GM12864 (cell line): ENCODE measurements at places on chromosomes 7 and 10.
A peak's percentile ranks its signal among the peaks of the same experiment; 100 is the strongest.

DNA sequence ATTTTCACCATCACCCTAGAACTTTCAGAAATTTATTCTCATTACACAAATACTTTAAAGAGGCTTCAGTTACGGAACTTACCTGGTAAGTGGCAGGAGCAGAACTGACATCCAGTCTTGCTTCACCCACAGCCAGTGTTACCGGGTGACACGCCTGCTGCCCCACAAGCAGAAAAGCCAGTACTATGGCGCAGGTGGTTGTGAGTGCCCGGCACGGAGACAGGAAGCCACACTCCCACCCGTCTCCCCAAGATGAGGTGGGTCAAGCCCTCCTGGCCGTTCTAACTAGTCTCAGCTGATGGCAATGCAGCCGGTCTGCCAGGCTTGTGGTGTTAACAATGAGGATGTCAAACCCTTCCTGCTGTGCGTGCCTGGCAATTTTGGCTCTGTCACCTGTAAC lies 86.9 kb downstream of the PROSER2 start:
- DNase-seq, result no peak

GRCh38 chr7:134293002-134293740 lies 23.6 kb downstream of the SLC35B4 start:
- DNase-seq, result peak; percentile 94

- no peak for DNase-seq
These were observed 88.2 kb downstream of the RGS10 start for GRCh38 chr10:119454316-119454715.

DNA sequence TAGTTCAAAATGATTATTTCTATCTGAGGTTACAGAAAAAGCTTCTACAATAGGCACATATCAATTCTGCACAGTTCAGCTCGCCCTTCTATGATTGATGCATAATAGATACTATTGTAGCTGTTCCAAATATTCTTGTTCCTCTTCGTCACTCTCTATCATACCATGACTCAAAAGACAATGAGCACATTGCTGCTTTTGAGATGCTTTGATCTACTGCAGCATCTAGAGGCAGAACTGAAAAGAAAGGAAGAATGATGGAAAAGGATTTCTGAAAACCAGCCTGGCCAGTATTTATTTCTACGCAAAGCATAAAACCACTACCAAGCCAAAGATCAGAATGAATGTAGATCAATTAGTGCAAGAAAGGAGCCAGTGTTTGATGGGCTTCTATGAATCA lies 59.3 kb upstream of the PLXDC2 start:
- no peak for DNase-seq

GRCh38 chr7:151575410-151575809 lies 55.7 kb upstream of the RHEB start:
- DNase-seq, result no peak

- no peak for DNase-seq
These were observed 232.6 kb upstream of the HABP2 start for GRCh38 chr10:113320211-113320610.

- no peak for DNase-seq
These were observed 3.2 kb upstream of the CLDN4 start for GRCh38 chr7:73827567-73828106.

DNA sequence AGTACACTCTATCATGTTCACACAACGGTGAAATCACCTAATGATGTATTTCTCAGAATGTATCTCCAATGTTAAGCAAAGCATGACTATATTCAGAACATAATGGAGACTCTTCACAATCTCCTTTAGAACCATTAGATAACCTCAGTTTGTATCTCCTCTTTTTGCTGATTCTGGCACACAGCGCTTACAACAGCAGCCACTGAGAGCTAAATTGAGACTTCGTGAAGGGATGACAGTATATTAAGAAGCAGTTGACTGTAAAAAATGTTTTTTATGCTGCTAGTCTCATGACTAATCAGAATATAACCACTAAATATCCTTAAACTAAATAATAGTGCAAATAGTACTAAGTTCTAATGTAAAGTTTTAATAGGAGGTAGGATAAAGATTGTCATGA lies 46.9 kb downstream of the KMT2E start:
- no peak for DNase-seq

GRCh38 chr7:73770002-73770859 lies at the start of gene CLDN3:
Gene CLDN3 (minus strand): TSS chr7:73770270. CDS start chr7:73770049, 221 bp downstream.
- no peak for DNase-seq

GRCh38 chr10:114181971-114182370 lies 2.8 kb downstream of the TDRD1 start:
- no peak for DNase-seq

- no peak for DNase-seq
These were observed 2.3 kb upstream of the NOS3 start for GRCh38 chr7:150988230-150989226.

GRCh38 chr7:1231214-1232102 lies 1.2 kb upstream of the UNCX start:
- DNase-seq, result no peak

DNA sequence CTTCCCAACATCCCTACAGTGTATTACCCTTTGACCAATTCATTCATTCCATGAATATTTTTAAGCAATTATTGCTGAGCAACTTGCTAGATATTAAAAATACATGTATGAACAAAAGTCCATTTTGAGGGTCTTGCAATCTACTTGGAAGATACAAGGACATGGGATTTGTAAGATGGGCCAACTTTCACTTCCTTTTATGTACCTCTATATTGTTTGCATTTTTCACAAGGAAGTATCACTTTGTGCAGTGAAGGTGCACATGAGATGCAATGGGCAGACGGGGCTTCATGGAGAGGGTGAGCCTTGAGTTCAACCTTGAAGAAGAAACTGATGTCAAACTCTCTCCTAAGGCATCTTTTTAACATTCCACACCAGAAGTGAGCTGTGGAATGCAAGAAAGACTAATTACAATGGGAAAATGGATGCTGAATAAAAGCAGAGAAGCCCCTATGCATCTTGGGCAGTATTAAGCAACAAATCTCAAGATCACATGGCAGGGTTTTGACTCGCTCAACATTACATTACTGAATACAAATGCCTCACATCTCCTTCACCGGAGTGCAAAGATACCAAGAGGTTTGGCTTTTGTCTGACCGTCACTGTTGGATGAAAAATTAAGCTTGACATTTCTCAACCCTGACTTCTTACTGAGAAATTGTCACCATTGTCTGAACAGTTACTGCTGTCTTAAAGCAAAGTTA lies 341.5 kb downstream of the ELMO1 start:
- no peak for DNase-seq

DNA sequence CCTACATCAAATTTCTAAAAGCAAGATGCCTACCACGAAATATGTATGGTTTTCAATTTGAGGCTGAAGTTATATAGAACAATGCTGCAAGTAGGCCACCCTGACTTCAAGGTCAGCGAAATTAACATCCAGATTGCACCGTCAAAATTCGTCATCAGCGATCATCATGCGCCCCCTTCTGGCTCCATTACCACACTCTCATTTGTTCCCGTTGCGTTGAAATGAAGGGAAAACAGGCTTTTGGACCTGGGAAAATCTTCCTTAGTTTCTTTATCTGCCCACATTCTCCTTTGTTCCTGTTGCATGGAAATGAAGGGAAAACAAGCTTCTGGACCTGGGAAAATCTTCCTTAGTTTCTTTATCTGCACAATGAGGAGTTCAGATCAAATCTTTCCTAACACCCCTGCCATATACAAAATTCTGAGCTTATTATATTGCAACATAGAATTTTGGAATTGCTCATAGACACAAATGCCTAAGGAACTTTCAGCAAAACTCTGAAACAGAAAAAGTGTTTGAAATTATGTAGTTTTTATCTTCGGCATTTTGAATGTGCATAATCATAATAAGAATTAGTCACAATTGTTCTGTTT lies 98.2 kb upstream of the PRKCQ start:
- no peak for DNase-seq

- DNase-seq, result no peak
These were observed 14.0 kb upstream of the EXOC6 start for GRCh38 chr10:92834331-92834730.

- no peak for DNase-seq
These were observed 298.1 kb downstream of the GFRA1 start for GRCh38 chr10:115974816-115975430.

- DNase-seq, result no peak
These were observed 50.0 kb downstream of the SRI start for GRCh38 chr7:88169717-88170320.

DNA sequence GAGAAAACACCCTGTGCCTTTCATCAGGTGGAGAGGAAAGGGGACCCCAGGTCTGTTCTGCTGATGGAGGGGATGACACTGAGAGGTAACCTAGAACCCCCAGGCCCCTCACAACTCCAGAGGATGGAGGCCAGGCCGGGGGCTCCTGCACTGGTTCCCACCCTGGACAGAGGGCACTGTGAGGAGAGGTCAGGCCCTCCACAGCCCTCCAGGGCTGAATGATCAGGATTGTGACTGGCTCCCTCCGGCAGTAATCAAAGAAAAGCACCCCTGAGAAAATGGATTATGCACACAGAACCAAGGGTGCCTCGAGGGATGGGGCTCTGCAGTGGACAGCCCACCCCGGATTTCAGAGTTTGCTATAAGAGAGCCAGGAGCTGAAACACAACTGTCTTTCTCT lies 502.8 kb downstream of the TCERG1L start:
- DNase-seq, result no peak

DNA sequence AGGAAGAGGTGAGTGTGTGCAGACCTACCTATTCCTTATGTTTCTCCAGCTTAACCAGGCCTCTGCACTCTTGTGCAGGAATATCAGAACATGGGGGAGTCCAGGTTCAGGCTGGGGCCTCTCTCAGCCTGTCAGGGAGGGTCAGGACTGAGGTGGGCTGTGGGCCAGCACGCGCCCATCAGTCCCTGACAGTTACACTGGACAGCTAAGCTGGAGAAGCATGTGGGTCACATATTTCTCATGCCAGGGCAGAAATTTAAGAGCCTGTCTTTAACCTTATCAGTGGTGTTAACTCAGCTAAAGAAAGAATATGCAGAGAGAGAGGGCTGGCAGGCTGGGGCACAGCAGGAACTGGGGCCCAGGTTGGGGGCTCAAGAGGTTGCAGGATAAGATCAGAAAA lies 8.7 kb upstream of the POLD2 start:
- DNase-seq, result no peak
